Parietal lobe (tissue), 2 donors: ENCODE measurements at places on chromosomes 5 and 9. TPM values are rescaled to one million over a fixed set of nuclear protein-coding genes. Genes with fewer than 3 reads are reported as not detected.

Gene GRXCR2
- total RNA-seq = not detected

Gene PPP3R2
- total RNA-seq = 0.63 TPM

Gene ZNF883
- total RNA-seq = 75.4 TPM

Gene TTC16
- total RNA-seq = not detected
